T-cell (primary cell): ENCODE measurements at places on chromosomes 5 and 9.

- H3K4me3 ChIP-seq: no peak overlapping the region
- no peak overlapping the region for H3K27ac ChIP-seq
- no peaks in the 10 kb centered on the region for H3K4me1 ChIP-seq
- DNase-seq: no peak
- no peaks in the 10 kb centered on the region for H3K36me3 ChIP-seq
Observed at GRCh38 chr9:3874449-3875360, 348.9 kb upstream of the RFX3 start.

GRCh38 chr5:95365302-95366095 is 25.7 kb upstream of the FAM81B start:
- DNase-seq: no peak
- H3K36me3 ChIP-seq: no peaks in the 10 kb centered on the region
- H3K4me3 ChIP-seq: no peak overlapping the region

GRCh38 chr9:7901621-7902020 is 102.0 kb upstream of the DMAC1 start:
- H3K36me3 ChIP-seq: no peaks in the 10 kb centered on the region
- H3K4me1 ChIP-seq: no peaks in the 10 kb centered on the region
- no peaks in the 10 kb centered on the region for H3K27me3 ChIP-seq
- no peak overlapping the region for H3K4me3 ChIP-seq
- no peak overlapping the region for H3K27ac ChIP-seq

GRCh38 chr5:36653044-36653705 is 46.8 kb downstream of the SLC1A3 start:
- H3K27ac ChIP-seq: no peak overlapping the region
- no peaks in the 10 kb centered on the region for H3K4me1 ChIP-seq
- H3K4me3 ChIP-seq: no peak overlapping the region
- no peaks in the 10 kb centered on the region for H3K27me3 ChIP-seq
- no peaks in the 10 kb centered on the region for H3K36me3 ChIP-seq

DNA sequence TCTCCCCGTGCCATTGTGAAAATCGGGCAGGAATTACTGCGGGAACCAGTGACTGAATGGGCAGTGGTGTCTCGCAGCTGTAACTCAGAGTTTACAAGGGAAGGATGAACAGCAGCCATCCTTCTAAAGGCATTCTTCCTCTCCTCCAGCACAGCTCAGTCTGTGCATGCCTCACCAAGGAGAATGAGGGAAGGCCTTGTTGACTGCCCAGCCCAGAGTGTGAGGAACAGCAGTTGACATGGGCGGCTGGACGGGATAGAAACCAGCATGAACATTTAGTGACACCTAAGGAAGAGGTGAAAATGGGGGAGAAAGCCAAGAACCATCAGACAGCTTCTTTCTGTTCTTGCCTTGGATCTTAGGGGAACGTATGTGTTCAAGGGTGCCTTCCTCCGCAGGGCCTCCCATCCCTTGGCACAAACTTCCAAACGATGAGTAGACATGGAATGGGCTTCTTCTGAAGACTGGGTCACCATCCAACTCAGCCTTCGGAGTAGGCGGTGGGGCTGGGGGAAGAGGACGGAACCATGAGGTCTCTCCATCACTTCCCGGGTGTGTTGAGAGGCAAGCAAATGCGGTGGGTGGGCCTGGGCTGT is 887 bp upstream of the PDE8B start:
- no peak overlapping the region for H3K27ac ChIP-seq
- DNase-seq: no peak
- no peaks in the 10 kb centered on the region for H3K36me3 ChIP-seq

DNA sequence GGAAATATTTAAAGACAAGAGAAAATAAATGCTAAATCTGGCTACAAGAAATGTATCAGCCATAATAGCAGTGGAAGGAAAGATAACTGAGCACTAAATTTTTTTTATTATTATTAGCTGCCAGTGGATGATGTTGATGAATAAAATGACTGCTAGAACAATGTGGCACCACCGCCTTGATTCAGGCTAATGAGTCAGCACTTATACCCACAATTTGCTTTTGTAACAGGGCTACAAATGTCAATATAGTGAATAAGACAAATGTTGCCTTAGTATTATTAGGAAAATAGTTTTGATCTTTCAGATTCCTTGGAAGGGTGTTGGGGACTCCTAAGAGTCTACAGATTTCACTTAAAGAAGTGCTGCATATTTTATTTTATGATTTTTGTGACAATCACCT is 555.2 kb upstream of the GRAMD2B start:
- DNase-seq: no peak
- no peak overlapping the region for H3K4me3 ChIP-seq
- no peak overlapping the region for H3K27ac ChIP-seq
- no peaks in the 10 kb centered on the region for H3K27me3 ChIP-seq
- no peaks in the 10 kb centered on the region for H3K36me3 ChIP-seq

- no peaks in the 10 kb centered on the region for H3K4me1 ChIP-seq
- no peaks in the 10 kb centered on the region for H3K27me3 ChIP-seq
- no peak for DNase-seq
- H3K4me3 ChIP-seq: no peak overlapping the region
- no peak overlapping the region for H3K27ac ChIP-seq
- no peaks in the 10 kb centered on the region for H3K36me3 ChIP-seq
Observed at GRCh38 chr9:804026-804425, 37.5 kb upstream of the DMRT1 start.

DNA sequence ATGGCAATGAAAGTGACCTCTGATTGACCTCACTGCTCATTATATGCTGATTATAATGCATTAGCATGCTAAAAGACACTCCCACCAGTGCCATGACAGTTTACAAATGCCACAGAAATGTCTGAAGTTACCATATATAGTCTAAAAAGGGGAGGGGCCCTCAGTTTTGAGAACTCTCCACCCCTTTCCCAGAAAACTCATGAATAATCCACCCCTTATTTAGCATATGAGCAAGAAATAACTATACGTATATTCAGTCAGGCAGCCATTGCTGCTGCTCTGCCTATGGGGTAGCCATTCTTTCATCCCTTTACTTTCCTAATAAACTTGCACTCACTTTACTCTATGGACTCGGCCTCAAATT is 163.1 kb downstream of the ESM1 start:
- H3K36me3 ChIP-seq: no peaks in the 10 kb centered on the region
- no peak overlapping the region for H3K27ac ChIP-seq
- DNase-seq: no peak
- H3K4me3 ChIP-seq: no peak overlapping the region

- H3K4me3 ChIP-seq: no peak overlapping the region
- H3K36me3 ChIP-seq: no peaks in the 10 kb centered on the region
- no peak for DNase-seq
- H3K4me1 ChIP-seq: no peaks in the 10 kb centered on the region
- no peaks in the 10 kb centered on the region for H3K27me3 ChIP-seq
Observed at GRCh38 chr5:165282491-165282890, 1777.1 kb downstream of the MAT2B start.

DNA sequence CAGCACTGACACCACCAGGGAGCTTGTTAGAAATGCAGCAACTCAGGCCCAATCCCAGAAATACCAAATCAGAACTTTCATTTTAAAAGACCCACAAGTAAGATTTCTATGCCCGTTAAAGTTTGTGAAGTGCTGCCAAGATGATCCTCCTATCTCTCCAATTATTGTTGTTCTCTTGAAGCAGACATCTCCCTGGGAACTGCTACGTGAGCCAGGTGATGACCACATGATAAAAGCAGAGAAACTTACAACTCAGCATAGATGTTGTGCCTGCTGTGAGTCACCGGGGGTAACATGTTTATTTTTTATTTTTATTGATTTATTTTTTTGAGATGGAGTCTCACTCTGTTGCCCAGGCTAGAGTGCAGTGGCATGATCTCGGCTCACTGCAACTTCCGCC is 34.4 kb downstream of the GCNT4 start:
- no peak overlapping the region for H3K27ac ChIP-seq
- H3K27me3 ChIP-seq: no peaks in the 10 kb centered on the region
- H3K36me3 ChIP-seq: no peaks in the 10 kb centered on the region
- no peak overlapping the region for H3K4me3 ChIP-seq
